ENCODE measurements at places on chromosomes 13 and 19.
A peak's percentile ranks its signal among the peaks of the same experiment; 100 is the strongest.

DNA sequence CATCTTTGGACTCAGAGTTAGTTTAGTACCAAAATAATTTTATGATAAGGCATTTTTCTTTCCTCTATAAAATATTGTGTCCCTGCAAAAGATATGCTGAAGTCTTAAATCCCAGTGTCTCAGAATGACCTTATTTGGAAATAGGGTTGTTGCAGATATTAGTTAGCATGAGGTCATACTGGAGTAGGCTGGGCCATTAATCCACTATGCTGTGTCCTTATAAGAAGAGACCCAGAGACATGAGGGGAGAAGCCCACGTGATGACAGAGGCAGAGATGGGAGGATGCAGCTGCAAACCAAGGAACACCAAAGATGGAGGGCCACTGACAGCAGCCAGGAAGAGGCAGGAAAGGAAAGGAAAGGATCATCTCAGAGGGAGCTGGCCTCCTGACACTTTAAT lies 6.4 kb downstream of the POGLUT2 start:
- no peak for DNase-seq

DNA sequence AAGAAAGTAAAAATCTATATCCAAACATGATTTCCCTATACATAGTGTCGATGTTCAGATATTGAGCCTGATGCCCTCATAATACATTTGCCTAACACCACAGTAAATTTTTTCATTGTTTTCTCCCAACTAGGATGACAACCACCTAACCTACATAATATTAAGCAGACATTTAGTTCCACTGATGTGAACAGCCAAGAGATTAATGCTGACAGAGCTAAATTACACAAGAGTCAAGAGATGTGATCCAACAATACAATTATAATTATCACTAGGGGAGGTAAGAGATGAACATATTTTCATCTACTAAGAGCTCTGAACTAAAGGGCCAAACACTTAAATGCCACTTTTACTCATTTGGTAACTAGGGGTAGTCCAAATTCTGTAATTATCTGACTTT lies 145.9 kb downstream of the DACH1 start:
- DNase-seq = no peak

GRCh38 chr19:33350538-33351309 lies 22.8 kb upstream of the CEBPG start:
- no peak for DNase-seq

- peak; percentile 51 for DNase-seq
These were observed at the start of gene PHLDB3 for GRCh38 chr19:43504426-43505185. Gene PHLDB3 (minus strand): TSS chr19:43504746. CDS start chr19:43504118, 628 bp downstream.

DNA sequence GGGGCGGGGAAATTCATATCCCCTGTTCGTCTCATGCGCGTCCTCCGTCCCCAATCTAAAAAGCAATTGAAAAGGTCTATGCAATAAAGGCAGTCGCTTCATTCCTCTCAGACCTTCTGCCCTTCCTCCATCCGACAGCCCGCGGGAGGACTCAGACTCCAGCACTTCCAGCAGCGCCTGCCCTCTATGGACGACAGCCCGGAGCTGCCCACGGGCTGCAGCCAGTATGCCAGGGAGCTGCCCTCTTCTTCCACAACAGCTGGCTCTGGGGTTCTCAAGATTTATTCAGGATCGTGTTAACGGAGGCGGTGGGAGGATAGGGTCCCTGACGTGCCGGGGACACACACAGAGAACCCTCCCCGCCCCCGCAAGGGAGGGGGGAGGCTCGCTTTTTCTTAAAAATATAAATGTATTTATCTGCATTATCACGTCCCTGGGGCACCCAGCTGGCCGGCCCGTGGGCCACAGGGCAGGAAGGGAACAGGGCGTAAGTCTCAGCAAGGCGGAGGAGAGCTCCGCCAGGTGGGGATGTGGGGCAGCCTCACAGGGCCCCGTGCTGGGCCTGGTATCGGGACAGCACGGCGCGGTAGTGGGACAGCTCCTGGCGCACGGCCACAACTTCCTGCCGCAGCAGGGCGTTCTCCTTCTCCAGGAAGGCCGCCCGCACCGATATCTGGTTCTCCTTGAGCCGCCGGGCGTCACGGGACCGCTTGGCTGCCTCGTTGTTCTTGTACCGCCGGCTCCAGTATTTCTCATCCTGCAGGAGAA lies 6.7 kb downstream of the DBP start:
- DNase-seq = no peak

- no peak for DNase-seq
These were observed 95.9 kb upstream of the ZNF536 start for GRCh38 chr19:30276011-30276882.

DNA sequence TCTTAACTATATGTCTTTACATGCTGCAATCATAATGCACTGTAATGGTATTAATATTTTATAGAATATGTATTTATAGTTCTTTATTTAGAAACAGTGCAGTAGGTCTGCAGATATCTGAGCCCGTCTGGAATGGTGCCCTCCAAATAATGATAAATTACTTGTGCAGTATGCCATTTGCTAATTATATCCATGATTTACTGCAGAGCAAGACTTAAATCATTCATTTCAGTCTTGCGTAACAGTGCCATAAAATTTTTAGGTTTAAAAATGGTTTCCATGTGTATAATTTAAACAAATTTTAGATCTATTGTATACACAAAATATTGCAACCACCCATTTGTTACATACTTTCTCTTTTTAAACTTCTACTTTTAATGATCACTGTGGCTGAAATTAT lies 175.1 kb downstream of the ZNF536 start:
- no peak for DNase-seq

DNA sequence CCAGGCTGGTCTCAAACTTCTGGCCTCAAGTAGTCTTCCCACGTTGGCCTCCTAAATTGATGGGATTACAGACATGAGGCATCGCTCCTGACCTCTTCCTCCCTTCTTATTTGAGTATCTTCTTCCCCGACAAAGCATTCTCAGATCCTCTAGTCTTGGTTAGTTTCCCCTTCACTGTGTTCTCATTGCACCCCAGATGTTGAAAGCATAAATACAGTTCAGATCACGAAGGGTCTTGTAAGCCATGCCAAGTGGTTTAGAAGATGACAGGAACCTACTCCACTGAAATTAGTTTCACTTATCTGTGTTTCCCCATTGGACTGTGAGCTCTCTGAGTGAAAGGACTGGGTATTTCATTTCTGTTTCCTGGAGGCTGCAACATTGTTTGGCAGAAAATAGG lies 100.7 kb downstream of the DGKH start:
- DNase-seq = no peak

DNA sequence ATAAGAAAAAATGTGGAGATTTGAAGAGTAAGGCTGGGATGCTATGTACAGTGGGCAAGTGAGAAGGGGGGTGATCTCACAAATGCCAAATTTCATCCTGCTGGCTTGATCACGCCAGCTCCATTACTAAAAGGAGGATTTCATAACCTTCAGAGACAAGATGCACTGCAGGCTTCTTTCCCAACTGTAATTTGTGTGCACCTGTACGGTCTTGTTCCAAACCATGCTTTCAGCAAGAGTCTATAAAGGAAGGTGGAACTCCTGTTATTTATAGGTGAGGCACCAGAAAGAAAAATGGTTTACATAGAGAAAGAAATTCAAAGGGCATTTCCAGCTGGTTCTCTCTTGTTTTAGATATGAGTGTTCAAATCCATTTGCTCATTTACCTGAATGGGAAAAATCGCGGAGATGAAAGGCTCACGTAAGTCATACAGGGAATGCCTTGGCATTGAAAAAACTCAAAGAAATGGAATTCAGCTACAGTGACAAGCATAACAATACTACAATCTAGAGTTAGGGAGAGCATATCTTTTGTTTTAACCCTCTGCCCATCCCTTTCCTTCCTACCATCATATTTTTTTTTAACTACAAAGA lies 13.3 kb downstream of the EFNB2 start:
- DNase-seq = no peak

DNA sequence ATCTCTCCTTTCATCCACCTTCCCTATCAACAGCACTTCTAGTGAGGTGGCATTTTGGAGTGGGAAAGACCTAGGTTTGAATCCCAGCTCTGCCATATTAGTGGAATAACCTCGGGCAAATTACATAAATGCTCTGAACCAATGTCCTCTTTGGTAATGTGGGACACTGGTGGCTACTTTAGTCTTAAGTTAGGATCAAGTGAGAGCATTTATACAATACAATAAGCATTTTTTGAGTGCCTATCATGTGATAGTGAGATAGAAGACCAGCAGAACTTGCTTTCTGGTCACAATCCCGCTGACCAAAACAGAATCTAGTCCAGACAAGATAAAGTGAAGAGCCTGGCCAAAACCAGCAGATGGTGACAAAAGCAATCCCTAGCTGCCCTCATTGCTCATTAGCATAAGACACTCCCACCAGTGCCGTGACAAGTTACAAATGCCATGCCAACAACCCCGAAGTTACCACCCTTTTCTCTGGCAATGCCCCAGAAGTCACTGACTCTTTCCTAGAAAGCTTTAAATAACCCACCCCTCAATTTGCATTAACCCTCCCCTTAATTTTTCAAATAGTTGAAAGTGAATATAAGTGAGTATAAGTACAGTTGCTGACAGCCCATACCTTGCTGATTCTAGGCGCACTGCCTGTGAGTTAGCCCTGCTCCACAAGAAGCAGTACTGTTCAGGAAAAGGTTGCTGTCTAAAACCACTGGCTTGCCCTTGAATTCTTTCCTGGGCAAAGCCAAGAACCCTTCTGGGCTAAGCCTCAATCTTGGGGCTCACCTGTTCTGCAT lies 28.9 kb upstream of the KPNA3 start:
- no peak for DNase-seq

DNA sequence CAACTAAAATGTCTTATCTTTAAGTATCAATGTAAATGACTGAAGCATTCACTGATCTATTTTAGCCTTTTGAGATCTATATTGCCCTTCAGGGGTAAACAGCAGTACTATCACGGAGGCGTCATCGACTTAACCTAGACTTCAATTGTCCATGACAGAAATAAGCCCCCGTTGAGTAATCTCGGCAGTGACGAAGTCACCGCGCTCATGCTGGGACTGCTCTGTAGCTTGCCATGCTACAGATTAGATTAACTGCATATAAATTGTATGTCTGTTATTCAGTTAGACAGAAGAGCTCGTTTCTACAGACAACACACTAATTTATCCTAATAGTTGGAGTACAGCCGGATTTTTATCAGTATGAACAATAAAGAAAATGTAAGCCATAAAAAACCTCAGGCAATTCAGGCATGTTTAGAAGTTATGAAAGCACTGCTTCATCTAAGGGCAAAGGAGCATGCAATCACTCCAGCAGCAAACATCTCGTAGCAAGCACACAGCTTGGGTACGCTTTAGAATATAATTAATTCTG lies 56.6 kb downstream of the TUBGCP3 start:
- no peak for DNase-seq

DNA sequence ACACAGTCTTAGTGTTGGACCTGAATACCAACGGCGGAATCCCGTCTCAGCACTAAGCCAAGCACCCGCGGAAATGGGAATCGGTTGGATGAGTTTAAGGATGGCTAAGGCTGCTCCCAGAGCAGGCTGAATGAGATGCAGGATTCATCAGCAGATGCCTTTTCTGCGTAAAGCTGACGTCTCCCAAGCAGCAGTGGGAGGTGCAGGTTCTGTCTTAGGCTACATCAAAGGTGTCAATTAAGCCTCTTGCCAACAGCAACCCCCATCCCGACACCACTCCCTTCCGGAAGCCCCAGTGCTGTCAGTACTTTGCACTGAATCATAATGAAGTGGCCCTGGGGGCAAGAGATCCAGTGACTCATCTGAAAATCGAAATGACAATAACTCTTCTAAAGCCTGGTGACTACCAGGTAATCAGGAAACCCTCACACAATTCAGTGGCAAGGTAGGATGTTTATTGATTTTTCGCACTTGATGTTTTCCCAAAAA lies 275.6 kb downstream of the DCLK1 start:
- no peak for DNase-seq

DNA sequence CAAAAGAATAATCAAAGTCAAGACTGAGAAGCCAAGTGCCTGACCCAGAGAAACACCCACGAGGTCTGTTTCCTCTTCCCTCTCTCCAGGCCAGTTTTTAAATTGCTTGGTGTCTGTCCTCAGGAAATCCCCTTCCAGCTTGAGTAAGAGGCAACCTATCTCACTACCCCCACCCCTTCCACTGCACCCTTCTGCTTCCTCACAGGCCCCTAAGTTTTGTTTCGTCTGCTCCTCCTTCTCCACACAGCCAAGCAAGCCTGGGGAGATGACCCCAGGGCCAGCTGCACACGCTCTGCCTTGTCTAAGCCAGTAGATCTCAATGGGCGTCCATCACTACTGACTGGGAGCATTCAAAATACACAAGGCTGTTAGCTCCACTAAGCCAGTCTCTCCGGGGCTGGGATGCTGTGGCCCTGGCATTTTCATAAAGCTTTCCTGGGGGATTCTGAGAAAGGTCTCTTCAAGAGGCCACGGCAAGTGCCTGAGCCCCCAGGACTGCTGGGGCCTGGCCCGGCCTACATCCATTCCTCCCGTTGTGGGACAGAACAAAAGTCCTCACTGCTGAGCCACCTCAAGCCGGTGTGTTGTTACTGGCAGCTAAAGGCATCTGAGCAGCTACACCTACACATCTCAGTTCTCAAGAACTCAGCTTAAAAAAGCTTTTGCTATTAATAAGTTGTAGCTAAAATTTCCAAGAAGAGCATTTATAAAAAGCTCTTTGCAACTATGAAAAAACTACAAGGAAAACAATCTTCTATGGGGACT lies 14.9 kb upstream of the IL4I1 start:
- peak; percentile 31 for DNase-seq

DNA sequence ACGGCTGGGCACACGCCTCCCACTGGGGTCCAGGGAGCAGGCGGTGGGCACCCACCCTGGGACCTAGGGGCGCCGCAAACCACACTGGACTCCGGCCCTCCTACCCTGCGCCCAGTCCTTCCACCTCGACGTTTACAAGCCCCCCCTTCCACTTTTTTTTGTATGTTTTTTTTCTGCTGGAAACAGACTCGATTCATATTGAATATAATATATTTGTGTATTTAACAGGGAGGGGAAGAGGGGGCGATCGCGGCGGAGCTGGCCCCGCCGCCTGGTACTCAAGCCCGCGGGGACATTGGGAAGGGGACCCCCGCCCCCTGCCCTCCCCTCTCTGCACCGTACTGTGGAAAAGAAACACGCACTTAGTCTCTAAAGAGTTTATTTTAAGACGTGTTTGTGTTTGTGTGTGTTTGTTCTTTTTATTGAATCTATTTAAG lies 1.6 kb downstream of the JUNB start:
- DNase-seq = peak; percentile 12

- DNase-seq = no peak
These were observed 45.5 kb downstream of the LYL1 start for GRCh38 chr19:13057147-13057572.

GRCh38 chr19:11164879-11165406 lies 9.4 kb upstream of the SPC24 start:
- no peak for DNase-seq

Measured in activated naive CD4-positive, alpha-beta T cell treated with Interleukin-2 at 50 U/mL for 16 hours (primary cell).